ENCODE measurements at places on chromosomes 2 and 18.

GRCh38 chr2:53312721-53313120 lies 454.9 kb upstream of the CHAC2 start:
- DNase-seq, result no peak

GRCh38 chr2:190881084-190881597 lies 520 bp downstream of the GLS start:
- DNase-seq, result peak; percentile 35

DNA sequence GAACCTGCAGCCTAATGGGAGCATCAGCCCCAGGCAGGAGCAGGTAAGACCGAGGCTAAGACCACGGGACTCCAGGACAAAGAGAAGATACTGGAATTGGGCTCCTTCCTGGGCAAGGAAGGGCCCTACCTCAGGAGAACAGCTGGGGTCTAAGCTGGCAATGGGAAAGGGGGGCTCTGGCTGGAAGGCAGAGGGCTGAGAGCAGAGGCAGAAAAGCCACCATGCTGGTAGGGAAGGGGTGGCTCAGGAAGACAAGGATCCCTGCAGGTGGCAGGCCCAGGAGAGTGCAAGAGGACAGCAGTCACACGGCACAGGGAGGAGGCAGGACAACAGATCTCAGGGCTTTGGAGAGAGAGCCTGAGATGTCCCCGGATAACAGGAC lies 203.5 kb downstream of the NDUFA10 start:
- DNase-seq, result no peak

GRCh38 chr18:51151568-51152511 lies 45.6 kb downstream of the MEX3C start:
- no peak for DNase-seq

DNA sequence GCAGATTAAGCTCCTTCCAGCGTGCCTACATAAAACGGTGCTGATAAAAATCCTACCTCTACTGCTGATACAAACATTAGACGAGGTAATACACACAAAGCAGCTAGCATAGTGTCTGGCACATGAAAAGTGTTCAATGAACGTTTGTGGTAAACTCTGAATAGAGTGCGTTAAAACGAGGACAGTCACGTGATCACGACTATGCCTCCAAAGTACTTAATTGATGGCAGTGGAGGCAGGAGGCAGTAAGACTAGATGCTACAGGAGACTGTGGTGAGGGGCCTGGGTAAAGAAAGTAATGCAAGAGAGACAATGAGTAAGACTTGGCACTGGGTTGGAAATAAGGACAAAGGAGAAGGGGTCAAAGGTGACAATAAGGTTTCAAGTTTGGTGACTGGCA lies 32.1 kb upstream of the LHCGR start:
- DNase-seq, result no peak

DNA sequence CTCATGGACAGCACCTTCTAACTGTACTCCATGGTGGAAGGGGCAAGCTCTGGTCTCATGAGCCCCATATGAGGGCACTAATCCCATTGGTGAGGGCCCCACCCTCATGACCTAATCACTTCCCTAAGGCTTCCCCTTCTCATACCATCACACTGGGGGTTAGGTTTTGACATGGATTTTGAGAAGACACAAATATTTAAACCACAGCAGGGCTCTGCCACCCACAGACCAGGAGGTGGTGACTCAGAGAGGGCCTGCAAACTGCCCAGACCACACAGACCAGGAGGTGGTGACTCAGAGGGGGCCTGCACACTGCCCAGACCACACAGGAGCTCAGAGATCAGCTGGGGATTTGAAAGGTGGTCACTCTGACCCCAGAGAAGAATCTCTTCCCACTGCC lies 222.0 kb downstream of the KLHL29 start:
- DNase-seq, result no peak

GRCh38 chr2:7847321-7847720 lies 834.5 kb upstream of the ID2 start:
- no peak for DNase-seq

DNA sequence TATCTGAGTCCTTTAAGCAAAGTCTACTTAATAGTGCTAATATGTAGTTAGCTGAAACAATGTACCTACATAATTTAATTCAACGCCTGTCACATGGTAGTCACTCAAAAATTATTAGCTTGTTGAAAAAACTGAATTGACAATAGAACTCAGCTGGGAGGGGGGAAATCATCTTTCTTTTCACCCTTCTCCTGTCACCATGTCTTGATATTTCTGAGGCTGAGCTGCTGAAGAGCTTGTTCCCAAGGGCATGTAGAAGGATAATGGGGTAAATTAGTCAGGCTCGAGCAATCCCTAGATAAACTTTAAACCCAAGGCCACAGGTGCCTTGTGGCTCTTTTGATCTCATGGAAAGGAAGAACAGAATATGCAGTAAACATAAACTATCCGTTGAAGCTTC lies 339.6 kb upstream of the LRATD1 start:
- DNase-seq, result no peak

DNA sequence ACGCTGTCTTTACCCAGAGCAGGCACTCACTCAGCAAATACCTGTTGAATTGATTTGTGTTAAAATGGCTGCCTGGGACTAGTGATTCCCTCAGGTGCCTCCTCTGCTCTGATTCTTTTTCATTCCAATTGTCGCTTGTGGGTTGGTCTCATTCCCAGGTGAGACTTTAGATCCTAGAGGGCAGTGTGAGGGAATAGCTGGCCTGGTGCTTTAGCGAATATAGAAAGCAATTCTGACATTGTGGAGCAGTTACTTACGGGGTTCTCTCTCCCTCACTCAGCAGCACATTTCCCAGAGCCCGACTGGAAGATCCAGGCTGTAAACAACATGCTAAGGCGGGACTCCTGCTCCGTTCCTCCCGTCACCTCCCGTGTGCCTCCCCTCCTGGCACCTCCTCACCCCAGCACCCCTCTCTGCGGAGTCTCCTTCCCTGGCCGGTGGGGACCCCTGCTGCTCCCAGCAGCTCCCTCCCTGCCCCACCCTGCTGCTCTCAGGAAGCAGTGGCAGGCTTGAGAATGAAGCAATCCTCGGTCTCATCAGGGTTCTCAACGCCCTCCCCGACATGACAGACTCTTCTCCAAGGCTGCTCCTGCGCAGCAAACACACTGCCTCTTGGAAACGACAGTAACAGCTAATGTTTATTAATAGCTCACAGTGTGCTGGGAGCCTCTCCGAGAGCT lies 26.9 kb downstream of the CELF4 start:
- peak; percentile 52 for DNase-seq

- DNase-seq, result no peak
Observed at GRCh38 chr2:126658905-126659561, 3.1 kb downstream of the GYPC start.

DNA sequence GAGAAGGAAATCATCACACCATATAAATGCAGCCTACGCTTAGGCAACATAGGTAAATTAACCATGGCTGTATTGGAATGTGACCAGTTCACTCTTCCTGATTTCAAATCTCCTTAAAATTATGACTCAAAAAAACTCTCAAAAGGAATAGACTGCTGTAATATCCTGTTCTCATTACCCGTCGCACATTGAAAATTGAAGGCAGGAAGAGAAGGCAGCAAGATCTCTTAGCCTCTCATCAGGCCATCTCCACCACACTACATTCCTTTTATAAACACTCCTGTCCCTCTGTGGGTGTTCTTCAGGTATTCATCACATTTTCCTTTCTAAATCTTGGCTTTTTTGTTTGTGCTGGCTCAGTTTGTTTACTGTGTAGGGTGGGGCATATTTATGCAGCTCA lies 83.2 kb downstream of the PPP1R1C start:
- DNase-seq, result no peak

DNA sequence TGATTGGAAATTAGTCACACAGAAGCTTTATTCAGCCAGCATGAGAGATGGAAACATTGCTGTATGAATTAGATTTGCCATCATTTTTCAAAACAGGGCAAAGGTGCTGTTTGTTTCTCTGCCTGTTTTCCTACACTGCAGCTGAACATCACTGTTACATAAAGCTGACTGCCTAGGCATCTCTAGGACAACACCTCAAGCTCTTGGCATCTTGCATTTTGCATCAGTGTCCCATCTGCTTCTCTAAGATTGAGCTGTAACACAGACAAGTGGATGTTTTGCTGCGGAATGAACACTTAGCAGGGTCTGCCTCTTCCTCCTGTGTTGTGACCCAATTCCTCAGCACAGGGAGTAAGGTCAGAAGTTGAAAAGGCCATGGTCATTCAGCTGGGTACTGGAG lies 4.9 kb downstream of the CCT7 start:
- peak; percentile 55 for DNase-seq

DNA sequence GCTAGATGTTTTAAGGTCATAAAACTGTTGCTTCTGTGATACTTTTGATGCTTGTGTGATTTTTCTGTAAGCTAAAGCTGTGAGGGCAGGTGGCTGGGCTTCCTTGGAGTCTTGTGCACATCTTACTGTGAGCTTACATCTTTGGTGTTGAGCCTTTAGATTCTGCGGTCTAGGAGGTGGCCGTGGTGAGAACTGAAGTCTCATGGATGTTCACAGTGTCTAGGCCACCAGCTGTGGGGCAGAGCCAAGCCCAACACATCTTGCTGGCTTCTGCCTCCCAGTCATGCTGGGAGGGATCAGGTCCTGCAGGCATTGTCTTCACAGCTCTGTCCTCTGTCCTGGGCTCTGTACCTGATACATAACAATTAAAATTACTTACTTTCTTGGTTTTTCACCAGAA lies 219.7 kb upstream of the HS6ST1 start:
- no peak for DNase-seq

- peak; percentile 15 for DNase-seq
Observed at GRCh38 chr18:41955688-41956087, 654 bp downstream of the PIK3C3 start.

DNA sequence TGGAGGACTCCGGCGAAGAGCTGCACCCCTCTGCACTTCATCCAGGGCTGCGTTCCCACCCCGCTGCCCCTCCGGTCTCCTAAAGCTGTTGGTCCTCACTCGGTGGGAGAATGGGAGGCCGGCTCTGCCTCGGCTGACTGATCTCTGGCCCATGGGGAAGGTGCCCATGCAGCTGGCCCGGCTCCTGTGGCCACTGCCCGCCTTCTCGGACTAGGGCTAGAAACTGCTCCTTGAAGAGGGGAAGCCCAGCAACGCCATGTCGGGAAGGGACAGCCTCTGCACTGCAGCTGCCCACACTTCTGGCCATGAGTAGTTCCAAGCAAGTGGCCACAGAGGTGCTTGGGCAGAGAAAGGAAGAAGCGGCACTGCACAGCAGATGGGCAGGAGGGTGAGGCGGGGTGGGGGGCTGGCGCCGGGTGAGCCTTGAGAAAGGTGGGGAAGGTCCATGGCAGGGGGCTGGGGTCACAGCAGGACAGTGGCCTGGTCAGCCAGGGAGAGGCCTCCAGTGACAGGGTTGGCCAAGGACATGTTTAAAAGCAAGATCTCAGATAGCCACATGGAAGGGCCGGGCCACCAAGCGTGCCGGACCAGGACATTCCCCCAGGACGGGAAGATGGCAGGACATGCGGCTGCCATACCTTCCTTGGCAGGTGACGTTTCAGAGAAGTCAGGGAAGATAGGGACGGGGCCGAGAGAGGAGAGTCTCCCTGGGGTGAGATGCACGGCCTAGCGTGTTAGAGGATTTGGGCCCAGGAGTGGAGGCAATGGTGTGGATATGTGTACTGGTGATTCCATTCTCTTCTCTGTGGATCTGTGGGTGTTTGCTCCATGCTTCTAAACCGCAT lies 158.8 kb upstream of the HDAC4 start:
- no peak for DNase-seq

DNA sequence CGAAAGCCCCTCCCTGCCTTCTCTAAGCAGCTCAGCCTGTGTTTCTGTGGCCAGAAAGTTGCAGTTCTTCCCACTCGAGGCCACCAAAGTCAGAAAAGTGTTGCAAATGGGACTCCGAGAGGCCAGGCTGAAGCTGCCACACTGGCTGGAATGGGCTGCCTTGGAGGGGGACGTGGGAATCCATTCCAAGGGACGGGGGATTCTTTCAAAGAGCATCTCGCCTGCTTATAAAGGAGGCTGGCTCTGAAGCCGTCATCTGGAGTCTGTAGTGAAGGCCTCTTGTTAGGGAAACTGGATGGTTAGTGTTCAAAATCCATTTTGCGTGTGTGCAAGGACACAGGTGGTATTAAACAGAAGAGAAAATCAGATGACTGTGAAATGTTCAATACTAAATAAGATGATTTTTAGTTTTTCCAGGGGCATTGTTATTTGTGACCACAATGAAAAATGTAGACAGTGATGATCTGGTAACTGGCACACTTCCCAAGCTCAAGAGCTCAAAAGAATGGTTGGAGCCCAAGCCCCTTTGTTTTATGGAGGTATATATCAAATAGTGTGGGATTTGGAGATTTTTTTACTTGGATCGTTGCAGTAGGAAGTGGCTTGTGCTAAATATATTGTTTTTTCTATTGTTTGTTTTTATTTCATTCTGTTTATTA lies 782 bp downstream of the FAM228B start:
- DNase-seq, result no peak

DNA sequence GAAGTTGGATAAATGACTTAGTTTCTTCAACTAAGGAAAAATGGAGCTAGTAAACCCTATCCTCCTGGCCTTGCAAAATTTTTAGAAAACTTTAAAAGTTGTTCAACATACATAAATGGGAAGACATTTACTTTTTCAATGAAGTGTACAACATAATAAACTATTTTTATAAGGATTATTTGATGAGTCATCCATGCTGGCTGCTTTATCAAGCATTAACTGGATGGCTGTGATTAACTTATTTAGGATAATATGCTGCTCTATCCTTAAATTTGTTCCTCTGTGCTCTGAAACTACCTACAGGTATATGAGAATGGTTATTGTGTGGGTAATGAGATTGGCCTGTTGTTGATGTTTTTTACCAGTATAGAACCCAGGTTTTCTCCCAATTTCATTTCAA lies 21.3 kb downstream of the DYTN start:
- DNase-seq, result no peak

DNA sequence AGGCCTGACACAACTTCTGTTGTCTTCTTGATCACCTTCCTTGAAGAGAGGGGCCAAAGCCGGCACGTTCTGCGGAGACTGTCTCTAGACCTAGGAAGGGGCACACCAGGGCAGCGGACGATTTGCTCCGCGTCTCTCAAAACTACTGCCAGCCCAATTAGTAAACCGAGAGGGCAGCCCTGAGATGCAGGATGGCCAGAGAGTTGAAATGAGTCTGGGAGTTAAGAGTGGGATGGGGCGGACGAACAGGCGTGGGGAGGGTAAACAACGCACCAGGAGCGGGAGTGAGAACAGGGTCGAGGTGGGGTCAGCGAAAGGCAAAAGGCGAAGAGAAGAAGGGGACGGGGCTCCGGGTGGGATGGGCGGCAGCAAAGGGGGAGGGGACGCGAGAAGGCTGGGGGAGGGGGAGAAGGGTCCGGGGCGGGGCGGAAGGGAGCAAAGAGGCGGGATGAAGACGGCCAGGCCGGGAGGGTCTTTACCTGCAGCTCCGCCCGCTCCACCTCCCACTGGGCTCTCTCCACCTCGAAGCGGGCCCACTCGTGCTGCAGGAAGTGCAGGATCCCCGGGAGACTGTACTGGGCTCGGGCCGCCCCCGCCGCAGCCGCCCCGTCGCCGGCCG lies 476 bp downstream of the STRN start:
- DNase-seq, result peak; percentile 38

DNA sequence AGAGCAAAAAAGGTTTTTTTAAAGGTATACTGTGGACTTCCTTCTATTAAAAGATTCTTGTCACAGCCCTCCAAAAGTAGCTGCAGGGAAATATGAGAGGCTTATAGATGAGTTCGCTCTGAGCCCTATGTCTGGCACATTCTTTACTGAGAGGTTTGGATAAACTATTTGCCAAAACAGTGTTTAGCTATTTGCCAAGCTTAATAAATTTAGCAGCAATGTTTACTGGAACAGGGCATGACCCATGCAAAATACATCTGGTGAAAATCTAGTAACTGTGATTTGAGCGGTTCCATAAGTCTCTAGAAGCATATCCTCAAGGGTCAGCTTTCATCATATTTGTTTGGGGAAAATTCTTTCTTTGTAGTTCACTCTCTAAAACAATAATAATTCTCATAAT lies 1696.7 kb upstream of the PIK3C3 start:
- no peak for DNase-seq

GRCh38 chr2:74863802-74864248 lies 29.9 kb downstream of the HK2 start:
- no peak for DNase-seq
